ENCODE measurements at places on chromosomes 7 and 10.

GRCh38 chr10:119208553-119208940 lies 1.2 kb downstream of the GRK5 start:
- DNase-seq = no peak

DNA sequence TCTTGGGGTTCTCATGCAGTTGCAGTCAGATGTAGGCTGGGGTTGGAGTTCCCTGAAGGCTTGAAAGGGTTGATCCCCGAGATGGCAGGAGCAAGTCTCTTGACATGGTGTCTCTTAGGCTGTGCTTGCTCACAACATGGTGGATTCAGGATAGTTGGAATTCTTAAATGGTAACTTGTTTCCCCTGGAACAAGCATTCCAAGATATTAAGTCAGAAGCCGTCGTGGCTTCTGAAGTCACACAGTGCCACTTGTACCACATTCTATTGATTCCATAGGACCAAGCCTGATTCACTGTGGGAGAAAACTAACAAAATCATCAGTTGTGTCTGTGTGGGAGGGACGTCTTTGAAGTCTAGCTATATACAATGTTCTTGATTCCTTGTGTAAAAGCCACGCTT lies 3.5 kb upstream of the SLC35B4 start:
- DNase-seq = no peak

- DNase-seq = no peak
Measured at GRCh38 chr10:60769406-60769805, 8.9 kb upstream of the CDK1 start.

GRCh38 chr10:74677951-74678350 lies 148.4 kb upstream of the KAT6B start:
- no peak for DNase-seq

DNA sequence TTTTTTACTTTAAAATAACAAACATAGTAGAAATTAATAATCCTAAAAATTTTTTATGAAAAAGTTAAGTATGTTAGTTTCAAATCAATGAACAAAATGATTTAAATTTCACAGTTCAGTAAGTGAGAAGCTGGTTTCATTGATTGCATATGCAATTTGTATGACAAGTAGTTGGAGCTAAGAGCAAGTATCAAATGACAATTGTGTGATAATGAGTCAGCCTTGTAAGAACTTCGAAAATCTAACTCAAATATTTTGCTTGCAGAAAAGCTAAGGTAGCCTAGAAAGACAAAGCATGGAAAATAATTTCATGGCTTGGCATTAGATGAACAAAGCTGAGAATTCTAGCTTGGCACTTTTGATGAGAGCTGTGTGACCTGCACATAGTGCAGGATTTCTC lies 111.5 kb downstream of the HDAC9 start:
- DNase-seq = peak; percentile 56

GRCh38 chr7:96026611-96027010 lies 254.3 kb downstream of the DYNC1I1 start:
- DNase-seq = no peak
